ENCODE measurements at places on chromosomes 1 and 21.

DNA sequence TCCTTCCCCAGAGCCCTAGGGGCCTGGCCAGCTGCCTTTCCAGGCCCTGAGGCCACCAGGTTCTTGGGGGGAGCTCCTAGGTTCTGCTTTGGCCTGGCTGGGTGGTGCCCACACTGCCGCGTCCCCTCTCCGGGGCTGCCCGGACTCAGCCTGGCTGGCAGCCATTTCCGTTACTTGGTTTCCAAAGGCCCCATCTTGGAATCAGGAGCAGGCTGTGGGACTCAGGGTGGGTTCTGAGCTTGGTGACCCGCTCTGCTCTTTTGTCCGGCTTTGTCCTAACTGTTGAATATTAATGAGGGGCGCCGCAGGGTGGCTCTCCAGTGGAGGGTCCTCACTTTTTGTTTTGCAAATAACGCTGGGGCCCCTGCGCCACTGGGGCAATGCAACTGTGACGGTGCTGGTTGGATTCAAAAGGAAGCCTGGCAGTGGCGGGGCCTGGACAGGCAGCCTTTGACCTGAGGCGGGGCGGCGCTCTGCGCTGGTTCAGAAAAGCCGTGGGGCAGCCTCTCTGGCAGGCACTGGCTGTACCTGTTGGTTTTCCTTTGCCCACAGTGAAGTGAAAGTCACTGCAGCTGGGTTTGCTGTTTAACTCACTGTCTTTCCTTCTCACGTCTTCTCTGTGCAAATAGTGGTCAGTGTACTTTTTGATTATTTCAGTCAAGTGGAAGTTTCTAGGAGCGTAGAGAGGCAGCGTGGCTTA lies 20.2 kb downstream of the SKI start:
- DNase-seq: no peak

DNA sequence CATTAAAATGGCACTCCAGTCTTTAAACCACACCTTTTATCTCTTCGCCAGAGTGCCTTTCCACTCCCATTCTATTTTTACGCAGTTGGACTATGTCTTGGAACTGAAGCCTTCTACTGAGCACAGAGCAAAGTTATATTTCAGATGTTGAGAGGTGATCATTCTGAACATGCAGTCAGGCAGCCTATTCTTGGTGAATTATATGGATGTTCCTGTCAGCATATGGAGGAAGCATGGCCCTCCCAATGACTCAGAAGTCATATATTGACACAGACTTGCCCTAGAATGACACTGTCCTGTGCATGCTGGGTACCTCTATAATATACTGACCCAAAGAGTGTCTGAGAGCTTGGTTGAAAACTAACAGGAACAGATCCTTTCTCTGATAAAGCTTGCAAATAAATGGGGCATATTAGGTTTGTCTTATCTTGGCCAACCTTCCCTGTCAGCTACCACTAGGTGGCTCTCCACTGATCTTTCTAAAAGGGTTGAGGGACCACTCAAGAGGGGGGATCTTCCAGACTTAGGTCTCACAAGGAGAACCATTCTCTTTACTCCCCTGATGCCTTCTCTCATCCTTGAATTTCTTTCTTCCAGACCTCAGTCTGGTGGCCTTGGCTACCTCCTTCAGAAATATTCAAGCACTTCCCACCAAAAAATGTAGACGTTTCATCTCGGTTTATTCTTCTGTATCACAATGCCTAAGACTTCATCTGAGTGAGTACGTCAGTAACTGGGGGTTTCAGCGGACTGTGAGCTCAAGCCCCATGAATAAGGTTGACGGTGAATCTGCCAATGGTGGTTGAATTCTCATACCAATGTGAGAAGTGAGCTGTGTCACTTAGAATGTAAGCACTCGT lies 11.8 kb upstream of the ALG14 start:
- peak; percentile 46 for DNase-seq

- no peak for DNase-seq
Measured at GRCh38 chr1:25038699-25039098, 108.6 kb upstream of the RUNX3 start.

DNA sequence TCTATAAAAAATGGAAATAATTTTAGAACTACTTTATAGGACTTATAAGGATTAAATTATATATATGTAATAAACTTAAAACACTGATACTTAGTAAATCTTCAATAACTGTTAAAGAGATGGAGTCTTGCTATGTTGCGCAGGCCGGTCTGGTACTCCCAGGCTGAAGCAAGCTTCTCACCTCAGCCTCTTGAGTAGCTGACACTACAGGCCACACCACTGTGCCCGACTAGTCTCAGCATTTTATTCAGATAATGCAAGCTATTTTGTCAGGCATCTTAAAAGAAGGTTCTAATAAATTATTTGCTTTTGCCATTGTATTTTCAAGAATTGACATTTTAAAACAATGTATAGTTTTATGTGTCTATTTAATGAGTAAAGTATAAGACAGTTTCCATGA lies 20.8 kb downstream of the CNST start:
- no peak for DNase-seq

DNA sequence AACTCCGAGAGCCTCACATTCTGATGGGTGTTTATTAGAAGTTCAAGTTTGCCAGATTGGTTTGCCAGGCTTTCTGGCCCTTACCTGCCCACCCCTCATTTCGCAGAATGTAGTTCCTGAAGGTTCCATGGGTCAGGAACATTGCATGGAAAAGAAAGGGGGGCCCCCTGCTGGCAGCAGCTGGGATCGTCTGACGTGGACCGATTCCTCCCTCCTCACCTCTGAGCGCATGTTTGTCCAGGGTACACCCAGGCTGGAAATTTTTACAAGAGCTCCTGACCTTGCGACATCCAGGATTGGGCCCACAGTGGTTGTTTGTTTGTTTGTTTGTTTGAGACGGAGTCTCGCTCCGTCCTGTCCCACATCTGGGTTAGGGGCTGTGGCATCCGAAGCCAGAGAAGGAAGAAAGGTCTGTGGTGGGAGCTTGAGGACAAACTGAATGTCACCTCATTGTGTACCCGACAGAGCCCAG lies 126.0 kb upstream of the TMEM51 start:
- DNase-seq: no peak

DNA sequence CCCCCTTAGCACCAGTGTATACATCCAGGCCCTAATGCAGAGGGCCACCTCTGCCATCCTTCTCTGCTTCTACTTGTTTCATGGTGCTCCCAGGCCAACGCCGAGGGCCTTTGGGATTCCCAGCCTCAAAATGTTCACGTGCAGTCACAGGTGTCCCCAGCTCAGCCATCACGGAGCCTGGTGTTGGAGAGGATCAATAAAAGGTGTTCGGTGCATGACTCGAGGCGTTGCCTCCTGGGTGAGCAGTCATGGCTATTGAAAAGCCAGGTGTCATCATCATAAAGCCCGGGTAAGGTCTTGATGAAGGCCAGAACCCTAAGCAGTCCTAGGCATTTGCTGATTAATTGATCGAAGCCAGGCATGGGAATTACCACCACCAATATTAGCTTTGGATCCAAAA lies 76.1 kb downstream of the ABCA4 start:
- DNase-seq: no peak

DNA sequence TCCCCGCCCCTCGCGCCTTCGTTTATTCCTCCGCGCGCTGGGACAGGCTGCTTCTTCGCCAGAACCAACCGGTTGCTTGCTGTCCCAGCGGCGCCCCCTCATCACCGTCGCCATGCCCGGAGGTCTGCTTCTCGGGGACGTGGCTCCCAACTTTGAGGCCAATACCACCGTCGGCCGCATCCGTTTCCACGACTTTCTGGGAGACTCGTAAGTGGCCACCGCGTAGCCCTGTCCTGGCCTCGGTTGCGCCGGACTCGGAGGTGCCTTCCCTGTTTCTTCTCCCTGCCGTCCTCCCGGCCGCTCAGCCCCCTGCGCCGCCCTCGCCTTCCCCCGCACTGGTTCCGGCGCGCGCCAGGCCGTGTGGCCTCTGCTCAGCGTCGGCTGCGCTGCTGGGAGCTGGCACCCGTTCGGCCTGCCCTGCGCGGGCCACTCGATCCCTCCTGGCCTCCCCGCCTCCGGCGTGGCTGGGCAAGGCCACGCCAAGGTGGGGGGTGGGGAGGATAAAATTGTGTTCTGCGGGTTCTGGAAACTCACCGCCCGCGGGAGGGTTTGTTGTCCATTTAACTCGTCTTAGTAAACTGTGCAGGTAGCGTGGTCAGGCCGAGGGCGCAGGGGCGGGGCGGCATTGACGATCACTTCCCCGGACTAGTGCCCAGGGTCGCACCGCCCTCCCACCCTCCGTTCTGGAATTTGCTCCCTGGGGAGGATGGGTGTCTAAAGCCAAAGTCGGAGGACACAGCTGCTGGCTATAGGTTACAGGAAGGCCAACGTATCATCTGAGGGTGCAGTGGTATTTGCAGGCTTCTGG lies at the start of gene PRDX6:
TSS of gene PRDX6 (plus strand) at position 50 of the 808 bp plus-strand sequence. CDS start at position 113, 63 bp downstream.
- DNase-seq: no peak

DNA sequence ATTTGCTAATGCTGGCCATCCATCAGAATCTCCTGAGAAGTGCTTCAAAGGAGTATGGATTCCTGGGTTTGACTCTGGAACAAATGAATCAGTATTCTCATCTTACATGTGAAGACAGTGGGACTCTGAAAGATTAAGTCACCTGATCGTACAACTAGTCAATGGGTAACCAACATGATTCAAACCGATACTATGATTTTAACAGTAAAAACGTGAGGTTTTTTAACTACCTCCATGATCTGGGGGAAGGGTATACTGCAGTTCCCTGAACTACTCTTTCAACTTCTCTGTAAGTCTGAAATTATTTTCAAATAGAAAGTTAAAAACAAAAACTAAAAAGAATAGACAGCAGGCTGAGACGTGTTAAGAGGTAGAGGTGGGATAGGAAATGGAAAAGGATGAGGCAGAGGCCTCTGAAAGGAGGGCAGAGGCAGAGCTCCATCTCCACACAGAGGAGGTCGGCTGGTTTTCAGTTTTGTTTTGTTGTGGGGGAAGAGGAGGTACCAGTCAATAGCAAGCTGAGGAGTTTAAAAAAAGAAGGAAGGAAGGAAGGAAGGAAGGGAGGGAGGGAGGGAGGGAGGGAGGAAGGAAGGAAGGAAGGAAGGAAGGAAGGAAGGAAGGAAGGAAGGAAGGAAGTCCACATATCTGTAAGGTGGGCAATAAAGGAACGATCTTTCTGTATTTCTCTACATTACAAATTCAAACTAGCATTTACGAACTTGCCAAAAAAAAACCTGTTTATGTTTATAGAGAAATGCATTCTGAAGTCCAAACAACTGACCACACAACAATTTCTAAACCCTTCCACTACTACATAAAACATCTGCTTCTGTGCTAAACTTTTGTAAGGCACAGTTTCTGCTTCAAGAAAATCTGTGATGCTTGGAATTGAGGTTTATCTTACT lies 213.1 kb downstream of the RERE start:
- DNase-seq: peak; percentile 31

DNA sequence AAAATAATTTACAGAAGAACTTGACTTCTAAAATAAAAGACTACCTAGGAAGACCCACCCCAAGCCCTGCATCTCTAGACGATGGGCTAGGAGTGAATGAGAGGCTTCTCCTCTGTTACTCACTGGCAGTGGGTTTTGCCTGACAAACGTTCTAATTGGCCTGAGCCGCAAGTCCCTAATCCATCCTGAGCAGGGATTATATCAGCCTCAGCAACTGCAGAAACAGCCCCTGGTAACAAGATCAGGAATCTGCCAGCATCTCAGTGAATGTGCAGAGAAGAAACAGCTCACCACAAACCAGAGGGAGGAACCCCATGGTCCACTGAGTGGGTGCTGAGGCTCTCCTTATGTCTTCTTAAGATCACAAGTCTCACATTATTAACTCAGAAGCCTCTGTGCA lies 240.6 kb downstream of the BRINP2 start:
- DNase-seq: no peak

DNA sequence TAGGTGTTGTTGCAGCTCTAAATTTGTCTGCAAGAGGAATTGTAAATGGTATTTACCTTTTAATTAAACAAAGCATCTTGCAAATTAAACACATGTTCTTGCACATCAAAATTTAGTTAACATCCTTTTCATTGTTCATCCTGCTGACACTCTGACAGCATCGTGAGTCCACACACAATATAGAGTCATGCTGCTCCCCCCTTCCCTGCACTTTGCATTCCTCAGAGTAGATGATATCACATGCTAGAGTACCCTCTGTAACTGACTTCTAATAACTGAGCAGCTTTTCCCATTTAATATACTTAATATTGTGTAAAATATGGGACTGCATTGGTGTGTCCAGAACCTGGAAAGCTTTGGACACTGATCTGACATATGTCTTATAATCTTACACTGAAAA lies 138.8 kb upstream of the DPYD start:
- DNase-seq: no peak

- no peak for DNase-seq
Measured at GRCh38 chr1:158022554-158023312, 29.3 kb downstream of the KIRREL1 start.

- no peak for DNase-seq
Measured at GRCh38 chr1:203264052-203264501, 34.6 kb upstream of the CHIT1 start.

DNA sequence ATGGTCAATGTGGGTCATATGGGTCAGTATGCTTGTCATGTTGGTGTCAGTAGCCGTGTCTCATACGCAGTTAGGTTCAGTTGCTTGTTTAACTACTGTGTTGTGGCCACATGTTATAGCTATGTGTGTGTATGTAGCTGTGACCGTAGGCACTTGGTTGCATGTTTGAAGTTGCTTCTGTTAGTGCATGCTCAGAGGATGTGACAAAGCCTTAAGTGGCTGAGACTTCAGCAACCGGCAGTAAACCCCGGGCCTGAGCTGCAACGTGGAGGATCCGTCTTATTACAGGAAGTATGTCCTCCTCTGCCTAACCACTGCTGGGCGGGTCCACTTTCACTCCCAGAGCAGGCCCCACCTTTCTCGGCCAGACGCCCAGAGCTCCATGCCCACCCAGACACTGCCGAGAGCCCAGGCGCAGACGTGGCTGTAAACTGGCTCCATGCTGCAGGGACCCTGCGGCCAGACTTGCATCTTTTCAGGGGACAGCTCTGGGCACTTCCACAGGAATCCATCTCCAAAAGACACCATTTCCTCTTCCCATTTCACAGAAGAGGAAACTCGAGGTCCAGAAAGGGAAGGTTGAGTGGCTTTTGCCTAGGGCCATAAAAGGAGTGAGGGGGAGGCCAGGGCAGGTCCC lies 2.2 kb downstream of the TCEA3 start:
- DNase-seq: peak; percentile 51

- no peak for DNase-seq
Measured at GRCh38 chr1:192787914-192788585, 20.8 kb upstream of the RGS2 start.

GRCh38 chr1:222060210-222060916 lies 318.5 kb upstream of the DUSP10 start:
- no peak for DNase-seq

- no peak for DNase-seq
Measured at GRCh38 chr1:150793221-150793620, 14.8 kb downstream of the CTSK start.

- DNase-seq: no peak
Measured at GRCh38 chr1:206558794-206559671, 51.7 kb downstream of the RASSF5 start.

GRCh38 chr1:60872426-60873054 lies 209.8 kb upstream of the NFIA start:
- no peak for DNase-seq

- DNase-seq: no peak
Measured at GRCh38 chr1:212346601-212347000, 61.4 kb downstream of the PPP2R5A start.
